ENCODE measurements at places on chromosomes 6 and 20. TPM values are rescaled to one million over a fixed set of nuclear protein-coding genes. Genes with fewer than 3 reads are reported as not detected.

Gene SEL1L2
- not detected for total RNA-seq

Gene APOBEC2
- not detected for total RNA-seq

Gene CD2AP
- total RNA-seq, result 23.4 TPM

Gene ZFAND3
- 39.8 TPM for total RNA-seq

Gene OR12D3
- total RNA-seq, result not detected

Gene SAMD3
- 2.1 TPM for total RNA-seq

Gene EEF1A2
- total RNA-seq, result not detected

GRCh38 chr20:16970776-16971175, 222.6 kb downstream of the OTOR start:
- H3K27me3 ChIP-seq, result no peaks in the 10 kb centered on the region
- H3K4me3 ChIP-seq, result no peak overlapping the region
- DNase-seq, result no peak
- no peak overlapping the region for H3K27ac ChIP-seq
- H3K36me3 ChIP-seq, result no peaks in the 10 kb centered on the region

DNA sequence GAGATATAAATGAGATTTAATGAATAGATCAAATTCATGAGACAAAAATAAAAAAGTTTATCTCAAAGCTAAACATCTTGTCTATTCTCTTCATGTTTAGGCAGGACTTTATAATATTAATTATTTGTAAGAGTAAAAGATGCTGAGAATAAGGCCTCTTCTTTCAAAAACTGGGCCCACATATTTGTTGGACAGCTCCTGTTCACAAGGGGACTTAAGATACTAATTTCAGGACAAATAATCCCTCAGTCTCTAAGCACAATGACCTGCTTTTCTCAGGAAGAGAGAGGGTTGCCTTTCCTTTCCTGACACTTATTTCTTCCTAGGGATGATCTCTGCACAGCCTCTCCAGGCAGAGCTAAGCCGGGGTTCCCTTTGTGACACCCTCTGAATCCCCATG, 43.3 kb downstream of the NOX3 start:
- no peak overlapping the region for H3K27ac ChIP-seq
- no peak overlapping the region for H3K4me3 ChIP-seq
- DNase-seq, result no peak
- no peaks in the 10 kb centered on the region for H3K27me3 ChIP-seq
- H3K36me3 ChIP-seq, result no peaks in the 10 kb centered on the region

DNA sequence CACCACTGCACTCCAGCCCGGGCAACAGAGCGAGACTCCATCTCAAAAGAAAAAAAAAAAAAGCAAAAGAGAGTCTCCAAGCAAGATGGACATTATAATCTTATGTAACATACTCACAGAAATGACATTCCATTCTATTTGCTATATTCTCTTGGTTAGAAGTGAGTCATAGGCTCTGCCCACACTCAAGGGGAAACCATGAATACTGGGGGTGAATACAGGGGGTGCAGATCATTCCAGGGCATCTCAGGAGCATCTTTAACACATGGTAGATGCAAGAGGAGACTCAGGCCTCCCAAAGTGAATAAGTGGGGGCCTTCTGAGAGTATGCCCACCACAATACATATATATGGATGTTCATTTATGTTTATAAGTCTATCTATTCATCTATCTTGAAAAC, 18.3 kb upstream of the RANBP9 start:
- no peak overlapping the region for H3K27ac ChIP-seq
- no peaks in the 10 kb centered on the region for H3K36me3 ChIP-seq
- H3K4me3 ChIP-seq, result no peak overlapping the region
- H3K27me3 ChIP-seq, result no peaks in the 10 kb centered on the region
- no peak for DNase-seq

- peaks cover 29% of the 10 kb centered on the region for H3K27me3 ChIP-seq
- H3K4me3 ChIP-seq, result no peak overlapping the region
- H3K4me1 ChIP-seq, result peaks cover under 1% of the 10 kb centered on the region
- DNase-seq, result no peak
- peaks cover 2% of the 10 kb centered on the region for H3K36me3 ChIP-seq
These were observed 4.1 kb upstream of the HLA-E start for GRCh38 chr6:30485236-30485635.

- no peaks in the 10 kb centered on the region for H3K36me3 ChIP-seq
- H3K27ac ChIP-seq, result peak within 1 kb of the TSS; percentile 10
- peaks cover 13% of the 10 kb centered on the region for H3K4me1 ChIP-seq
- H3K27me3 ChIP-seq, result peaks cover 4% of the 10 kb centered on the region
- H3K4me3 ChIP-seq, result peak within 1 kb of the TSS; percentile 53
These were observed at the start of gene SLC22A23 for GRCh38 chr6:3456898-3457709. SLC22A23 (minus strand) TSS chr6:3457050; CDS start chr6:3456559, 491 bp downstream.

DNA sequence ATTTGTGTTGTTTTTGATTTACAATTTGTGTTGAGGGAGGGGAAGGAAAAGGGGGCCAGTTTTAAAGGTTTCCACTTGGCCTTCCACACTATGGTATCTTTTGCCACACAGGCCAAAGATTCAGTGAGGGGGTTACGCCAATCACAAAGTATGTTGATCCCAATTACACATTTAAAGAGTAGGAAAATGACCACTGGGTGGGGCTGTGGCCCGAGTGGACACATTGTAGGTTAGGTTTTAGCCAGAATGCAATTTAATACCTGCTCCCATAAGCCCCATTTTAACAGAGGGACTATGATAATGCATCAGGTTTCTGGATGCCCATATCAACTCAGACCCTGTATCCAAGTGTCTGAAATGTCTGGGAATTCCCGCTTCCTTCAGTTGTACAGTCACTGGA, 15.6 kb downstream of the VGLL2 start:
- no peak overlapping the region for H3K27ac ChIP-seq
- no peaks in the 10 kb centered on the region for H3K4me1 ChIP-seq
- H3K27me3 ChIP-seq, result peaks cover 18% of the 10 kb centered on the region

DNA sequence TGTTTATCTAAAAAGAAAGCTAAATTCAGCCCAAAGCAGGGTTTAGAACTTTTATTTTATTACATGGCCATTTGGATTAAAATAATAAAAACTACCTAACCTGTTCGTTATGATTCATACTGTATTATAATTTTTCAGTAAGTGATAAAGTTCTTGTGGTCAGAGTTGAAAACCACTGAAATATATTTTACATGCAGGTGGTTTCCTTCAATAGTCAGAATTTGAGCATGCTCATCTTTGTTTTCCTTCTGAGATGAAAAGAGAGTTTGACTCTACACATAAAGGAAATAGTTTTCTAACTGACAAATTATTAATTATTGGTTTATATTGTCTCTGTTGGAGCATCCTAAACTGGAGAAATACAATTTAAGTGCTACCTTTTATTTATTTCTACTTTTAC, 114.0 kb upstream of the FKBP1C start:
- DNase-seq, result no peak
- no peaks in the 10 kb centered on the region for H3K36me3 ChIP-seq
- no peak overlapping the region for H3K27ac ChIP-seq
- no peaks in the 10 kb centered on the region for H3K27me3 ChIP-seq
- H3K4me3 ChIP-seq, result no peak overlapping the region

- H3K27me3 ChIP-seq, result no peaks in the 10 kb centered on the region
- no peak overlapping the region for H3K27ac ChIP-seq
- H3K4me1 ChIP-seq, result no peaks in the 10 kb centered on the region
- no peak for DNase-seq
- no peak overlapping the region for H3K4me3 ChIP-seq
- no peaks in the 10 kb centered on the region for H3K36me3 ChIP-seq
These were observed 597.1 kb downstream of the EPHA7 start for GRCh38 chr6:92822222-92822621.

GRCh38 chr6:31495580-31495979, 2.4 kb upstream of the MICB start:
- H3K27me3 ChIP-seq, result no peaks in the 10 kb centered on the region
- H3K36me3 ChIP-seq, result no peaks in the 10 kb centered on the region
- H3K4me3 ChIP-seq, result no peak overlapping the region

DNA sequence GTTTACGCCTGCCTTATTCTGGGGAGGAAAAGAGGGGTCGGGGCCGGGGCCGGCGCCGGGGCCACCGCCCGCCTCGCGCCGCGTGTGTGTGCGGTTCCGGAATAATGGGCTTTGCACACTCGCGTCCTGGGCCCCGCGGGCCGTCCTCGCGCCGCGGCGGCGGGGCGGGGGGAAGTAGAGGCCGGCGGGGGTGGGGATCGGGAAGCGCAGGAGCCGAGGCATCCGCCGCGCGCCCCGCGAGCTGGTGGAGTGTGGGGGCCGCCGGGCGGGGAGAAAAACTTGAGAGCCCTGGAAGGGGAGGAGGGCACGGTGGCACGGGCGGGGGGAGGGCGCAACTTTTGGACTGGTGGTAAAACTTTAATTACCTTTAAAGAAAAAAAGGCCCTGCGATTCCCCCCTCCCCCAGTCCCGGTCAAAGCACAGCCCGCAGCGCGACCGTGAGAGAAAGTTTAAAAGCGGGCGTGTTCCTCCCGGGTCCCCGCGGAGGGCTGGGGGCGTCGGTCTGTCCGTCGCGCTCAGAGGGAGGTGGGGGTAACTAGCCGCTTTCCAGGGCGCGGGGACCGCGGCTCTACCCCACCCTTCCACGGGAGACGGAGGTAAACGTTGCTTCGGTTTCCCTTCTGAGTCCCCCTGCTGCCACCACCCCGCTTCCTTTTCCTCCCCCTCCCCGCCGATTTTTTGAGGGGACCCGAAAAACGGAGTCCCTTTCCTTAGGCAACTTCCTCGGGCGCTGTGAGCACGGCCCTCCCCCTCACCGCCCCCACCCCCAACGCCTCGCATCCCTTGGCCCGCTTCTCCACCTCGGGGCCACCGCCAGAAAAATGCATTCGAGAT, 1.9 kb downstream of the L3MBTL3 start:
- DNase-seq, result peak; percentile 27
- peak overlapping the region; percentile 90 for H3K27ac ChIP-seq
- no peaks in the 10 kb centered on the region for H3K27me3 ChIP-seq
- H3K4me1 ChIP-seq, result no peaks in the 10 kb centered on the region

GRCh38 chr6:43940071-43940392, 170.0 kb downstream of the VEGFA start:
- H3K27ac ChIP-seq, result no peak overlapping the region
- H3K4me3 ChIP-seq, result no peak overlapping the region
- no peaks in the 10 kb centered on the region for H3K27me3 ChIP-seq
- DNase-seq, result no peak

DNA sequence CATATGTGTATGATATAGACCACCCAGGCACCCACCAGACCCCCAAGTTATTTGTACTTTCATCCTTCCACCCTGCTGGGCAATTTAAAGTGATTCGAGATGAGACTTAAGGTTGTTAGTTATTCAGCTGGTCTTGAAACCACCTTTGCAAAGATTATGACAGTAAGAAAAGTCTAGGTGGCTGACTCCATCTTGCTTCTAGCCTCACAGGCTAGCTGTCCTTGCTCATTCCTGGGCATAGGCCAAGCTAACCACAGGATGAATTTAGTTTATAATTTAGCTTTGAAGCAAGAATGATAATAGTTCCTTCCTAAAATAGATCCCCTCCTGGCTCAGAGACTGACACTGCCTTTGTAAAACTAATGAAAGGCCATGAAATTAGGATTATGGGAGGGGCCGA, 71.9 kb upstream of the IYD start:
- no peaks in the 10 kb centered on the region for H3K4me1 ChIP-seq
- H3K4me3 ChIP-seq, result no peak overlapping the region
- no peaks in the 10 kb centered on the region for H3K27me3 ChIP-seq
- H3K27ac ChIP-seq, result no peak overlapping the region

GRCh38 chr6:157764178-157765068, 58.6 kb upstream of the SNX9 start:
- no peaks in the 10 kb centered on the region for H3K4me1 ChIP-seq
- H3K27me3 ChIP-seq, result no peaks in the 10 kb centered on the region
- no peak overlapping the region for H3K4me3 ChIP-seq
- H3K27ac ChIP-seq, result no peak overlapping the region
- DNase-seq, result peak; percentile 66

- no peaks in the 10 kb centered on the region for H3K4me1 ChIP-seq
- no peak overlapping the region for H3K27ac ChIP-seq
- DNase-seq, result no peak
These were observed 45.4 kb downstream of the TPBG start for GRCh38 chr6:82408952-82409431.

DNA sequence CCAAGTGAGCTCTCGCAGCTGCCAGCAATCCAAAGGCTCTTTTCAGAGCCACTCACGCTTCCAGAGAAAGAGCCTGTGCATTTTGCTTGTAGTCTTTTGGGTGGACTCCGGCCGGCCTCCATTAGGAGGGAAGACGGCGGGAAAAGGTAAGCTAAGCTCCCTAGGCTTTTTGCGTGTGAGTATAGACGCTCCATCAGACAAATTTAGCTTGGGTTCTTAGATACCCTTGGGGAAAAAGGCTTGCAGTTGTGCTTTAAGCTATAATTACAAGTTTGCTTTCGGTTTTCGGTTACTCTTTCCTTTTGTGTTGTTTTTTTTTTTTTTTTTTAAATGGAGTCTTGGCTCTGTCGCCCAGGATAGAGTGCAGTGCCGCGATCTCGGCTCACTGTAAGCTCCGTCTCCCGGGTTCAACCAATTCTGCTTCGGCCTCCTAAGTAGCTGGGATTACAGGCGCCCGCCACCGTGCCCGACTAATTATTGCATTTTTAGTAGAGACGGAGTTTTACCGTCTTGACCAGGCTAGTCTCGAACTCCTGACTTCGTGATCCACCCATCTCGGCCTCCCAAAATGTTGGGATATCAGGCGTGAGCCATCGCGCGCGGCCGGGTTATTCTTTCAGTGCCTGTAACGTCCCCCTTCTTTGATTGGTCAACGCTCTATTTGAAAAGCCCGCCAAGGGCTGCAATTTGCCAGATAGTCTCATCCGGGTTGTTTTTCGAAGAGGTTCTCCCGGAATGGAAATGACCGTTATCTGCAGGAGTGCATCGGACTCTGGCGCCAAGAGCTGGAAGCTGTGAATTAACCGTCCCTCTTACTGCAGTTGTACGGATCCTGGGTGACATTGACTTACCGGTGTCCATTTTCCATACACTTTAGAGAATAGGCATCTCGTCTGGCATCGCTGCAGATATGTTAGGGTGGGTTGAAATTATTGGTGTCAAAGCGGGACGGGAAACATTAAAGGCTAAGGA, 18.1 kb downstream of the OR2B2 start:
- peak; percentile 76 for DNase-seq
- H3K36me3 ChIP-seq, result no peaks in the 10 kb centered on the region
- H3K4me1 ChIP-seq, result peaks cover 41% of the 10 kb centered on the region
- H3K4me3 ChIP-seq, result peak overlapping the region; percentile 59
